Hippocampal formation (tissue), 2 donors: ENCODE measurements at places on chromosomes 6 and 20.

GRCh38 chr6:170024940-170025339 lies 265.9 kb downstream of the DLL1 start:
- DNase-seq, result no peak

- DNase-seq, result no peak
These were observed 49.6 kb downstream of the FOXO3 start for GRCh38 chr6:108610270-108610839.

DNA sequence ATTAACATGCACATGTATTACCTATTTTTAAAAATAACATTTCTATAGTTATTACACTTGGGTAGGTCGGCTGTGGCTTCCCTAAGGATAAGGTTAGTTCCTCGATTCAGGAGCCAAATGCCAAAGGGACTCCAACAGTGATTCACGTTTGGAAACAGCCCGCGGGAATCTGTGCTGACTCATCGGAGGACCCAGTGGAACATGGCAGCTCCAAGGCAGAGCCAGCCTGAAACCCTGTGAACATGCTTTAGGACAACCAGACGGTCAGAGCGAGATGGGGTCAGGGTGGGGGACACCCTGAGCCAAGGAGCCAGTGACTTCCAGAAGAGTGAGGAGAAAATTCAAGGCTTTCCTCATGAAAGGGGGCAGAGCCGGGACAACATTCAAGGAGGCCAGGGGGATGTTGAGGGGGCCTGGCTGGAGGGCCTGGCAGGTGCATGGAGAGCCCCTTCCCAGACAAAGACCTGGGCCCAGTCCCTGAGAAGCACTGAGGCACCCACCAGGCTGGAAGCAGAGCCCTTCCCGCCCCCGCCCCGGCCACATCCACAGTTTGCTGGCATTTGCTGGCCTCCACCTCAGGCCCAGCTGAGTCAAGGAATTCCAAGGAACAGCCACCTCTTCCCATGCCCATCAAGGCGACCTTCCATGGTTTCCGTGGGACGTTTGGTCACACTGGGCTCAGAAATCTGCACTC lies 133.2 kb downstream of the SNX5 start:
- DNase-seq, result no peak

DNA sequence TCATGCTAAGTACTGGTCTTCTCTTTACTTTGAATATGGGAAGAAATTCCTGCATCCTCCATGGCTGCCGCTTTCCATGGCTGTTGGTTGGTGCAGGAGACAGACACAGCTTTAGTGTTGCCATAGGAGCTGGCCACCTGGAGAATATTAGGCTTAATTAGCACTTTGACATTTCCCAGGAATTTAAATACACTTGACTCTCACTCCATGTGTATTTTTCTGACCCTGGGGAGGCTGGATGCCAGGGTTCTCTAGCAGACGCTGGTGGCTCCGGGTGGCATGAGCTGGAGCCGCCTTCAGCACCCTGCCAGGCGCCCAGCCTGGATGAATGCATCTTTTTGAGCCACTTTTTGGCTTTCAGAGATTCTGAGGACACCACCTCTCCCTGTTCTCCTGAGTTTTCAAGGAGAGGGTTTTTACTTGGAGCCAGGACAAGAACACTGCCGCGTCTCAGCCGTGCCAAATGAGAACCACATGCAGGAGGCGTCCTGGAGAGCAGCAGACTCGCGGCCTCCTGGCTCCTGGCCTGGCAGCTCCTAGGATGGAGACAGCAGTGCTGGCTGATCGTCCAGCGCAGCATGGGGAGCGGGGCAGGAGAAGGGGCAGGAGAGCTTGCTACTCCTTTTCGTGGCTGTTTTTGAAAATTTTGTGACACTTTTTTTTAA lies 258.8 kb downstream of the SMOC2 start:
- DNase-seq, result peak; percentile 47

DNA sequence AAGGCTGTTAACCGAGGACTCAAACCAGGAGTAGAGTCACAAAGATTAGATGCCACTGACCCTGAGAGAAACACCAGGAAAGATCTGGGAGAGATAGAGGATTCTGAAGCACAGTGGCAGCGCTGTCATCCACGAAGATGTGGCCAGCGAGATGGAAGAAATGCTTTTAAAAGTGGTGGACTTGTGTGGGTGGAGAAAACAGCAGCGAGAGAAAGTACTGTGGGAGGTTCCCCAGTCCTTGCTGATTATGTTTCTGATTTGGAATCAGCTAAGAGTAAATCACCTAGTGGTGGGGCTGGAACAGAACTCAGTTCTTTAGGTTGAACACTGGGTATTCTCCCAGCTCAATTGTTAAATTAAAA lies 435 bp upstream of the ZNF322 start:
- DNase-seq, result peak; percentile 21

DNA sequence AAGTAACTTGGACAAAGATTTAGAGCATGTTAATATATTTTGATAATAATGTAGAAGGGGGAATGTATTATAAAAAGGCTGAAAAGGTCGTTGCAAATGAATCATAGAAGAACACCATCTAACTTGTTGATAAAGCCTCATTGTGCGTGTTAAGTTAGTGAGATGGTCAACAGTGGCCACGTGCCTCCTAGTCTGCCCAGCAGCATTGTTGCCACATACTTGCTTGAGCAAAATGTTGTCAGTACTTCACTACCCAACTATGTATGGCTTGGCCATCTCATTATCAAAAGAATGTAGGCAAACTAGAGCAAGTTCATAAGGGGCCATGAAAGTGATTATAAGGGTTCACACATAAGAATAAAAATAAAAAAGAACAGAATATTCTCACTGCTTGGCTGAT lies 84.6 kb downstream of the PHACTR1 start:
- DNase-seq, result no peak

DNA sequence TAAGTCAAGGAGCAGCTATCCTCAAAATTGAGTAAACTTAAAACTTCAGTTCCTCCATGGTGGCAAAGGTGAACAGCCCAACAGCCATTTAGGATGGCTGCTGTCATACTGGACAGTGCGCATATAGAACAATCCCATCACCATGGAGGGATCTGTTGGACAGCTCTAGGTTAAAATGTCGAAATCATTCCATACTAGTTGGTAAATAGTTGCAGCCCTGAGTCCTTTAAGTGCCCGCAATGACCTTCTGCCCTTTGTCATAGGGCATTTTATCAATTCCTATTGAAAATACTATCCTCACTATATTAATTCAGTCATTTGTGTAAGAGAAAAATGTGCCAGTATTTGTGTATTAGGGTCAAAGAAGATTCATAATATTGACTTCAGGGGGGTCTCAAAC lies 8.9 kb upstream of the ARMH2 start:
- DNase-seq, result no peak

DNA sequence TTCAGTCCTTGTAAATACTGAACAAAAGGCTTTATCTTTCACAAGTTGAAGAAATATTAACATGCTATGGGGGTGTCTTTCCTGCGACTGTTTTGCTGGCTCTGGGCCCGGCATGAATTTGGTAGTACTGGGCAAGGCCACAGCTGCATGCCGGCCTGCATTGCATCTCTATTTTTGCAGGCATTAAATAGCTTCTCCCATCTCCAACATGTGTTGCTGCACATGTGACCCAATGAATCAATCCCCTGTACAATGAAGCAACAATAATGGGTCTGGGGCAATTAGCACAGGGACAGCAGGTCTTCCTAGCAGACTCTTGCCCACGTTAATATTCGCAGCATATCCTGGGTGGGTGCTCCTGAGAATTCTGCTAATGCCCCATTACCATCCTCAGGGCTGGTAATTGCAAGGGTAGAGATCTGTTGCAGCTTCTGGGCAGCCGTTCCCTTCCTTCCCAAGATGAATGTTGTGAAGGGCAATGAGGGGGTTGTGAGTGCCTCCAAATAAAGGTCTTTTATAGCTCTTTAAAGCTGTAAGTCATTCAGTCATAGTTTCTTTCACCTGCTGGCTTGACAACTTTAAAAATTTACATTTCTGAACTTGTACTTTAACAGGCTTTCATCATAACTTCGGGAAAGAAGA lies 24.3 kb upstream of the CDYL start:
- no peak for DNase-seq

DNA sequence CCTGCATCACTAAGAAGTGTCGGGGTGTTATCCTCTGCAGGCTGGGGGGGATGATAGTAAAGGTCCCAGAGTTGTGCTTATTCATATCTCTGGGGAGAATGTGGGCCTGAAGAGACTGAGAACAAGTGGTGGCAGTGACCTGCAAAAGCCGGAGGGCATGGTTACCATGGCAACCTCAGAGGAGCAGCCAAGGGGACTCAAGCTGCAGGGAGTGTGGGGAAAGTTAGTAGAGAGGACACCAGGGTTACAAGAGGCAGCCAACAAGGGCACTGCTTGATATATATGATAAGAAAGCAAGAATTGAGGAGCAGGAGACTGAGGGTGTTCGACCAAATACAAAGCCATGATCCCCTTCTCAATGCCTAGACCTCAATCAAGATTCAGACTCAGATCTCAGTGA lies 46.1 kb downstream of the HLA-F start:
- no peak for DNase-seq

DNA sequence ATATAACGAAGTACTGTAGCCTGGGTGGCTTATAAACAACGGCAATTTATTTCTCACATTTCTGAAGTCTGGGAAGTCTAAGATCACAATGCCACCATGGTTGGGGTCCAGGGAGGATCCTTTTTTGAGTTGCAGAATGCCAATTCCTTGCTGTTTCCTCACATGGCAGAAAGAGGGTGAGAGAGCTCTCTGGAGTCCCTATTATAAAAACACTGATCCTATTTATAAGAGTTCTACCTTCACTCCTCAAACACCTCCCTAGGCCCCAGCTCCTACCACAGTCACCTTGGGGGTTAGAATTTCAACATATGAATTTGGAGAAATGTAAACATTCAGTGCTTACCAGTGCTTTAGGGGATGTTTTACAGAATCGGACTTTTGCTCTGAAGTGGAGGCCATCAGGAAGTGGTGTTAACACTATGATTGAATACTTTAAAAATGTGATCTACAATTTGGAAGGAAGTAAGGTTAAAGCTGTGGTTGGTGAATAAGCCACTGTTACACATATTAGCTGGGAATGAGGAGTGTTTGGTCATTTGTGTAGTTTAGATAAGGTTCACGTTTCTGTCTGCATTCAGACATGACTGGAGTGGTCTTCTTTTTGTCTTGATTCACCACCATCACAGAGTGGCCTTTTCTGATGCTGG lies 79.9 kb upstream of the SPTLC3 start:
- no peak for DNase-seq

- no peak for DNase-seq
These were observed 141.3 kb upstream of the PMEPA1 start for GRCh38 chr20:57851025-57851682.

- DNase-seq, result no peak
These were observed 531.3 kb upstream of the MAN1A1 start for GRCh38 chr6:119880840-119881239.

- no peak for DNase-seq
These were observed 147.7 kb downstream of the KCNQ5 start for GRCh38 chr6:72769459-72770125.

DNA sequence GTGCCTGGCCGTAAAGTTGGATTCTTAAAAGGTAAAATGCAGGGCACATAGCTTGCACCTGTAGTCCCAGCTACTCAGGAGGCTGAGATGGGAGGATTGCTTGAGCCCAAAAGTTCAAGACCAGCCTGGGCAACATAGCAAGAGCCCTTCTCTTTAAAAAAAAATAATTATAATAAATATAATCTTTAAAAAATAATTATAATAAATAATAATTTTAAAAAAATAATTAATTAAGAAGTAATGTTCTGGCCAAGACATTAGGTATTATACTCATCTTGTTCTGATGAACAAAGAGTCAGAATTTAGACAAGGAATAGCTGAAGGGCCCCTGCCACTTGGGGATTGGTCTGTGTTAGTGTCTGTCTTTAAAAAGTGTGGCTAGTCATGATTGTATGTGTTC lies 13.9 kb downstream of the ENTPD6 start:
- DNase-seq, result no peak
